SW480 (cell line): ENCODE measurements at places on chromosomes 6 and 20.

- peak; percentile 19 for DNase-seq
These were observed at the start of gene EYA2 for GRCh38 chr20:46894579-46894958. Gene EYA2, plus strand, starts transcription at chr20:46894843. Its CDS starts 95,168 bp downstream, at chr20:46990011.

DNA sequence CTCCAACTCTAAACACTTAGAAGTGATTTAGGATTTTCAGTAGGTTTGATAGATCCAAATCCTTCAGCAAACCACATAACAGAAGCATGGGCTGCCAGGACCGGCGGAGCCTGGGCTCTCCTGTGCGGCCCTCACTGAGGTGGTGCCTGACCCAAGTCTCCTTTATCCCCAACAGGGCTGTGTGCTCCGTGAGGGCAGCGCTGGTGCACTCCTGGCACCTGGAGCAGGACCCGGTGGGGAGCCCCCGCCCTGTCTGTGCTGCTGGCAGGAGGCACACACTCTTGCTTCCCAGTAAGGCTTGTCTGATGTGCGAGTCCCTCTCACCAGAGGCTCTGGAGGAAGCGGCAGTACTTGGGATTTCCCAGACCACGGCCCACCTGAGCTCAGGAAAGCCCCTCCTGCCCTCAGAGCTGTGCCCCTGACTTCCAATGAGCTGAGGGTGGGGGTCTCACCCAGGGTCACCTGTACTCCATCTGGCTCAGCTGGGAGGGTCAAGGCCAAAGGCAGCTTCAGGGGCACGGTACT, 56.2 kb downstream of the PYGB start:
- DNase-seq: no peak

- DNase-seq: no peak
These were observed 99.4 kb upstream of the VGLL2 start for GRCh38 chr6:117165911-117166499.

DNA sequence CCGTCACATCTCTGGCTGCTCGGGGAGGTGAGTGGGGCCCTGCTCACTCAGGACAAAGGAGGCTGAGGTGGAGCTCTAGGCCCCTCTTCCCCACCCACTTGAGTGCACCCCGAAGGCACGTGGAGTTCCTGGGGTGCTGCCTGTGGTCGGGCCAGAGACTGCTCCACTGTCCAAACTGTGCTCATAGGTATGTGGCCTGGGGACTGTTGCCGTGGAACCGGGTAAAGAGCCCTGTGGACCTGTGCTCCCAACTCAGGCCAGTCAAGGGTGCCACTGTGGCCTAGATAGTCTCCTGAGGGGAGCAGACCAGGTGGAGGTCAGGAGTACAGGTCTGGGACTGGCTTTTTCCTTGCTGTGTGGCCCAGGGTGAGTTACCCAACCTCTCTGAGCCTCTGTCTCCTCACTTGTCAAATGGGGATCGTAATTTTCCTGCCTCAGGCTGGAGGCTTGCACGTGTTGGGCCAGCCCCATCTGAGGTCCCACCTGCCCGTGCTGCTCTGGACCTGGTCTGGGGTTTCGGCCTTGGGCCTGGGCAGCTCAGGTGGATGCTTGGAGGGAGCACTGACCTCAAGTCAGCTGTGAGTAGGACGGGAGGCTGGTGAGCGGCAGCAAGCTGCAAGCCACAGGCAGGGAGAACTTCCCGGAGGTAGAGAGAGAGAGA, 12.4 kb upstream of the NPBWR2 start:
- no peak for DNase-seq

GRCh38 chr20:40741507-40742106, 52.6 kb upstream of the MAFB start:
- peak; percentile 59 for DNase-seq

- peak; percentile 99 for DNase-seq
These were observed 69.7 kb upstream of the TOX2 start for GRCh38 chr20:43844778-43845614.

DNA sequence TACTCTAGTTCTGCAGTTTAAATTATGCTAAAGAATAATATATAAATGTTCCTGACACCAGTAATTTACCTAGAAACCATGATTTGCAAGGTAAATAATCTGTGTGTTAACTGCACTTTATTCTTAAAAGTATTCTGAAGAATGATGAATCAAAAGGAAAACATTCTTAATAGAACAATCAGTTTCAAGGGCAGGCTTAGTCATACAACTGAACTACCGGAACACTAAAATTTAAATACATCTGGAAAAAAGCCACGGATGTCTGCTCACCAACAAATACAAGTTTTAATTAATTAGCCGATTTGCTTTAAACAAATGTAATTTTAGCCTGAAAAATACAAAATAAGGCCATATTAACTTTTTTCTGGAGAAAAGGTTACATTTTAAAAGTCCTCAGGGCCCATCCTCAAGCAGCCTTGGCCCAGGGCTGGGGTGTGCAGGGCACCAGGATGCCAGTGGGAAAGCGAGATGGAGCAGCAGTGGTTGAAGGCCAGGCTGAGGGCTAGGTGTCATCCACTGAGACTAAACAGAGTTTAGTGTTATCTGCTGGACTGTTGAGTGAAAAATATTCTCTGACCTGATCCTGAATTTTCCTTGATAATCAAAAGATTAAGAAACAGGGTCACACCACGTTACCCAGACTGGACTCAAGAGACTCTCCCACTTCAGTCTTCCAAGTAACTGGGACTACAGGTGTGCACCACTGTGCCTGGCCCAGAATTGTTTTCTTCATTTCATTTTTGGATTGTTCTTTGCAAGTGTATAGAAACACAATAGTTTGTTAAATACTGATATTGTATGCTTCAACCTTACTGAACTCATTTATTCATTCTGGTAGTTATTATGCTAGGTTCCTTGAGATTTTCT, 88.2 kb upstream of the DST start:
- DNase-seq: no peak

- no peak for DNase-seq
These were observed 70.5 kb upstream of the RBM24 start for GRCh38 chr6:17210683-17211082.
